ENCODE measurements at places on chromosomes 7 and 10. TPM values are rescaled to one million over a fixed set of nuclear protein-coding genes. Genes with fewer than 3 reads are reported as not detected.

GRCh38 chr7:24971333-24972165 is 8.4 kb downstream of the OSBPL3 start:
- DNase-seq: peak; percentile 90

- DNase-seq: peak; percentile 23
Measured at GRCh38 chr7:129615018-129615417, 3.5 kb downstream of the NRF1 start.

DNA sequence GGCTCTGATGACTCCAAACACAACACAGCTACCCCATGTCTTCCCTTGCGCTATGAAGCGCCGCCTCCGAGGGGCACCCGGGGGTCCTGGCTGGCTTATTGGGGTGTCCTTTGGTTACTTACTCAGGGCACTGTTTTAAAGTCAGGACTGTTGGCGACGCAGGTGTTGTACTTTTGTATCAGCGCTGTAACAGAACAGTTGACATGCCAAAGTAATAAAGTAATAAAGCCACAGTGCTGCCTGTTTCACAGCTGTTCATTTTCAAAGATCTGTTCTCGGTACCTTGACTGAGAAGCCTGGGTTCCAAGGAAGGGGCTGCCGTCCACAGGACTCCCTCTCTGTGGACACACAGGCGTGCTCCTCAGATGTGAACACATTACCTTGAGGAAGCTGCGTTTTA is 64.1 kb downstream of the WDR37 start:
- DNase-seq: no peak

- DNase-seq: no peak
Measured at GRCh38 chr7:142855756-142856564, 1.1 kb downstream of the EPHB6 start.

The CUTC gene
- 25.6 TPM for total RNA-seq

- peak; percentile 98 for DNase-seq
Measured at GRCh38 chr10:4770801-4771553, 55.0 kb upstream of the AKR1E2 start.

The HTR5A gene
- total RNA-seq: not detected

The SEC61G gene
- total RNA-seq: 184 TPM

The FXYD4 gene
- not detected for total RNA-seq

The CTAGE8 gene
- total RNA-seq: not detected

The STN1 gene
- total RNA-seq: 35.9 TPM

The ZNF117 gene
- total RNA-seq: 0.08 TPM

DNA sequence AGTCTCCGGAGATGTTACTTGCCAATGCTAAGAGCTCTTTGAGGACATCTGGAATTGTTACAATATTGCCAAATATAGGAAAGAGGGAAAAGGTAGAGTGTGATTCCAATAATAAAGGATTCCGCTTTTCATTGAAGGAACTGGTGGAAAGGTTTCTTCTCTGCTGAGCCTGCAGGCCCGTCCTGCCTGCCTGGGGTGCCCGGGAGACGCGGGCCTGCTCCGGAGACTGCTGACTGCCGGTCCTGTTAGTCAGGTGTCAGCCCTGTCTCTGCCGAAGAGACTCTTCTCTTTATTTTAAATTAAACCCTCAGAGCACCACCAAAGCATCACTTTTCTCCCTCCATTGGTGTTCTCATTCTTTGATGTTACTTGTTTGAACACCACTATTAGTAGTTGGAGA is 2.2 kb downstream of the EGFR start:
- DNase-seq: no peak

DNA sequence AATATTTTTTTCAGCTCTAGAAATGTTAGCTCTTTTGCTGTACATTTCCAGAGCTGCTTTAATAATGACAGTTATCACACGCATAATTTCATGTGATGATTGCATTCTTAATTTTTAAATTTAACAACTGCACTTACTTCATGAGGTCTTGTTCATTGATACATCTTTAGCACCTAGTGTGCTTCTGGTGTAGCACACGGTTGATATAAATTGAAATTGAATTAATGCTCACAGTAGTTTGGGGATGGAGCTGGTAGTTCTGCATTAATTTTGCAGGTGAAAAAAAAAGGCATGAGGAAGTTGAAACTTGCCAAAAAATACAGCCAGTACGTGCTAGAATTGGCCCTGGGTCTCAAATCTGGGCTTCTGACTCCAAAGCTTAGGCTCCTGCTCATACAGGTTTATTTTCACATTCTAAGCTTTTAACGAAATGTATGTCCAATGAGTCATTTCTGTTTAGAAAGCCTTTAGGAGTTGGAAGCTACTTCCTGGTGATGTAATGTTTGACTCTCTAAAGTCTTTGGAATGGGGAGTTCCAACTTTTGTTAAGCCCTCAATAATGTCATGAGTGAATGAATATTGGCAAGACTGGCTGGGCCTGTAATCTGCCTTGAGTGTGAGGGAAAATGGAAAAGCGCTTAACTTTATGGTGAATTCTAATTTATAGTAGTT is 62.5 kb downstream of the DAGLB start:
- peak; percentile 93 for DNase-seq

- DNase-seq: no peak
Measured at GRCh38 chr7:33536398-33537103, 368.8 kb upstream of the BMPER start.

DNA sequence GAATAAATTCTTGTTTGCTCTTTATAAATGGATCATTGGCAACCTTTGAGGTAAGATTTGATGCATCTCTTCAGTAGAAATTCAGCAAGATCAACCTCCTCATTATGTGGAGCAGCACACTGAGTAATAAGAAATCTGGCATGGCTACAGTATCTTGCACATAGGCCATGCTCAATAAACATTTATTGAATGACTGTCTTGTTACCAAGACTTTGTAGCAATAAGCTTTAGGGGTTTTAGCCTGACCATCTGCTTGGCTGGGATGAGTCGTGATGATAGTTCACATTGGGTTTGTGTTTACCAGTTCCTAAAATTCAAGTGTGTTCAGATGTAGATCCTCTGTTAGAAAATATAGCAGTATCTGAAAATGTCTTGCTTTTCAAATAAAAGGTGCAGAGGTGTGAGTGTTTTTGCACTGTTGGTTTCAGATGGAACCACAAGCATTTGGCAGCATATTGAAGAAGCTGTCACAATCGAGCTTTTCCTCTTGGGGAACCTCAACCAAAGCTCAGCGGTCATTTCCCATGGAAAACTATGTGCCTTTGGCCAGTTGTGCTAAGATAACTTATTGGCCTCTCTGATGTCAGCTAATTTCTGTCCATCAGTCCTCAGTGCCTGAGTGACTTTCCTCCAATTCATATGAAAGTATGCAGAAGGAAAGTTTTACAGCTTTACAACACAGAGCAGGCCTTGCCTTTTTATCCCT is 442.6 kb downstream of the GFRA1 start:
- no peak for DNase-seq

GRCh38 chr10:52679117-52679516 is 93.5 kb downstream of the MBL2 start:
- no peak for DNase-seq

GRCh38 chr10:98646998-98647917 is 200.5 kb upstream of the HPS1 start:
- DNase-seq: no peak

The OR9A2 gene
- total RNA-seq: not detected

DNA sequence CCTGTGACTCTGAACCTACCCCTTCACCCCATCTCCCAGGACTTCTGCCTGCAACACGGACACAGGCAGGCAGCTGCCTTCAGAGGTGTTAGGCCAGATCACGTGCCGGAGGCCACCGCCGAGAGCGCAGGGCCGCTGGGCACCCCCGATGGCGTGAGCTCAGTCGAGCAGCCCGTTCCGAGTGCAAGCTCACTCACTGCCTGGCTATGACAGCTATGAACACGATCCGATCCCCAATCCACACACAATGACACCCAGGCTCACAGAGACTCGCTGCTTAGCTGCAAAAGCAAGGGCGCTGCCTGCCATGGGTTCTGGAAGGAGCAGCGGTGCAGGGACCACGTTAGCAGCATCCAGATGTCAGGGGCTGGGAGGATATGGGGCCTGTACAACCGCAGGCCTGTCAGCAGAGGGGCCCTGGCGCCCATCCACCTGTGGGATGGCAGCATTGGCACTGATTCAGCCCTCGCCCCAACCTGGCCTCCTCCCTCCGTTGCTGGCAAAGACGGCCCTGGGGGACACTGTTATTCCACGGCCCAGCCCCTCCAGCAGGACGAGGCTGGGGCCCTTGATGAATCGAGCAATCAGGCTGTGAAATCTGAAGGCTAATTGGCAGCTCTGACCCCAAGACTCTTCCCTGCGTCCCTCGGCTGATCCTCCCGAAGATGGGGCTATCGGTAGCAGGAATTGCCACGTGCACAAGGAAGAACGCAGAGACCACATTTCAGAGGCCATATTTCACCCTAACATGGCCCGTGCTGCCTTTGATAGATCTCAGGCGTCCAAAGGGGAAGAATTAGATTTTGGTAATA is 230.1 kb downstream of the ELFN1 start:
- no peak for DNase-seq

GRCh38 chr10:28687683-28688001 is 10.3 kb downstream of the BAMBI start:
- DNase-seq: no peak

DNA sequence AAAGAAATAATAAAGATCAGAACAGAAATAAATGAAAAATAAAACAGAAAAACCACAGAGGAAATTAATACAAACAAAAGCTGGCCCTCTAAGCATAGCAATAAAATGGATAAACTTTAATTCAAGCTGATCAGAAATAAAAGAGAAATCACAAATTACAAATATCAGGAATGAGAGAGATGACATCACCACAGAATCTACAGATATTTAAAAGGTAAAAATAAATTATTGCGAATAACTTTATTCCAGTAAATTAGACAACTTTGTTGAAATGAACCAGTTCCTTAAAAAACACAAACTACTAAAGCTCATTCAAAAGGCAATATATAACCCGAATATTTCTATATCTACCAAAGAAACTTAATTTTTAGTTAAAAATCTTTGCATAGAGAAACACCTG is 131.7 kb downstream of the PPP1R3A start:
- DNase-seq: no peak

- DNase-seq: no peak
Measured at GRCh38 chr10:102773320-102773719, 29.6 kb downstream of the WBP1L start.

- DNase-seq: no peak
Measured at GRCh38 chr10:34432589-34432988, 382.5 kb downstream of the PARD3 start.

- peak; percentile 28 for DNase-seq
Measured at GRCh38 chr10:117431160-117431559, 55.9 kb upstream of the PDZD8 start.

DNA sequence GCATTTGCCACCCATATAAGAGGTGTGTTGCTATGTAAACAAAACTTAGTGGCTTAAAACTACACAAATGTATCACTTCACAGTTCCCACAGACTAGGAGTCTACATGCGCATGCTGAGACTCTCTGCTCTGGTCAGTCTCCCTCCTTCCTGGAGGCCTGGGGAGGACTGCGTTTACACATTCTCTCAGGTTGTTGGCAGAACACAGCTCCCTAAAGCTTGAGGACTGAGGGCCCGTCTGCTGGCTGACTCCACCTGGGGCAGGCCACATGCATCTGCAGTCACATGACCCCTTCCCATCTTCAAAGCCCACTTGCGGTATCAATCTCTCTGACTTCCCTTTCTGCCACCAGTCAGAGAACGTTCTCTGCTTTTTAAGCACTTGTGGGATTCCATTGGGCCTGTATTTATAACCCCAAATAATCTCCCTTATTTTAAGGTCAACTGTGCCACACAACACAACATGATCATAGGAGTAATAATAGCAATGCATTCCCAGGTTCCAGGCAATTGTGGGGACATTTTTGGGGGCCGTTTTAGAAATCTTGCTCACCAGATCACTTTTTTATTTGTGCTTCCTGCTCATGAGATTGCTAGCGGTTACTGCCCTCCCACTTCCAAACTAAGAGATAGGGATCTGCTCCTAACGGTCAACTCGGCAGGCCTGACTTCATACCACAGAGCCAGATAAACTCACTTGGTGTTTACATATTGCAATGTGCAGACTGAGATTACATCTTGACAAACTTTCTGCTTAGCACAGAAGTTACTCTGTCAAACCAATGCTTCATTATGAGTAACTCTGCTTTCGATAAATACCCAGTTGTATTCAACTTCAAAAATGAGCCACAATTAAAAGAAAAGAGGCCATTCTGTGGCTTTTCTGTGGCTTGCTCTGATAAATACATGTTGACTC is 96.3 kb downstream of the ALOX5 start:
- no peak for DNase-seq

DNA sequence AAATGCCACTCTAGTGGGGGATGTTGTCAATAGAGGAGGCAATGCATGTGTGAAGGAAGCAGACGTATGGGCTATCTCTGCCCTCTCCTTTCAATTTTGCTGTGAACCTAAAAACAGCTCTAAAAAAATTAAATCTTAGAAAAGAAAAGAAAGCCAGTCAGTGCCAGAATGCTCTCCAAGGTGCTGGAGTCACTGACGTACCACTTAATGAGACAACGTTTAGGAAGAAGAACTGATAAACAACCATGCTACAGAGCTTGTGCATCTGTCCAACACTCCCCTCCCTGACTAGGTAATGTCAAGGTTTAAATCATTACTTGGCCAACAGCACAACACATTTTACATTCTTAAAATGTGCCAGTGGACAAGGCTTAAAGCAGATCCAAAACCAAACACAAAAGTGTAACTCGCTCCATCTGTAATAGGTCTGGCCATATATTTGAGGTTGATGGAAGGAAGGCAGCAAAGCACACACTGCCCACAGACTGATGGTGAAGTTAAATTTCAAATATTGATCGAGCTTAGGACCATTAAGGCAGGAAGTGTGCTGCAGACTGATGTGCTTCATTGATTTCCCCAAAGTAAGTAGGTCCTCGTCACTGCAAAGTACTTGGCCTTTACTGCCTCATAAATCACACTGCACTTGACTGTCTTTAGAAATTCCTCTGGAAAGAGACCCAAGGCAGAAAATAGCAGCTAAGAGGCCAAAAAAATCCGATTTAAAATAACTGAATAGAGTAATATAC is 15.5 kb downstream of the ARMH3 start:
- no peak for DNase-seq

GRCh38 chr7:157020514-157021070 is 10.1 kb upstream of the MNX1 start:
- no peak for DNase-seq

The GNAI1 gene
- 36.2 TPM for total RNA-seq

- DNase-seq: no peak
Measured at GRCh38 chr7:1812509-1813393, 142.7 kb downstream of the ELFN1 start.

The MINDY3 gene
- 17.4 TPM for total RNA-seq

GRCh38 chr7:101948650-101949049 is 131.2 kb downstream of the CUX1 start:
- DNase-seq: no peak

DNA sequence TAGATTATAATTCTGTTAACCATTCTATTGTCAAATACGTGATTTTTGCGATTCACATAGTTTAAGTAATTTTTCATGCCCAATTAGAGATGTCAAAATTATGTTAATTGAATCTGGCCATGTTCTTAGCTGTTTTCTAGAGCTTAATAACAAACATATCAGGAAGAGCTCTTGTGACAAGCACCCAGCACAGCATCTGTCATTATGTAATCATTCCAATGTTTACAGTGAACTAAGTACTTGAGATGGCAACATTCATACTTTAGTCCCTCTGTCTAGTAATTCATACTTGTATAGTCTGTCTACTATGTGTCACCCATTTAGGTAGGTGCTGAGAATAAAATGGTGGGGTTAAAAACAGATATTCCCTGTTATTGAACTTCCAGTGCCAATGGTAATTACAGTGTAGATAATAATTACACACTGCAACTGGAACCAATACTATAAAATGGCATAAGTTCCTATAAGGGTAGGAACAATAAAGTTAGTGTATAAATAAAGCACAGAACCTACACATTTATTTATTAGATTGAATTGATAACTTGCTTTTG is 55.2 kb downstream of the ZEB1 start:
- no peak for DNase-seq
